Sigmoid colon (tissue), 7 donors: ENCODE measurements at places on chromosomes 2 and 18.

- peaks cover 23% of the 10 kb centered on the region for H3K4me1 ChIP-seq
- no peaks in the 10 kb centered on the region for H3K36me3 ChIP-seq
- peak overlapping the region; percentile 62 for H3K4me3 ChIP-seq
- peak; percentile 77 for DNase-seq
- no peaks in the 10 kb centered on the region for H3K27me3 ChIP-seq
Observed at GRCh38 chr18:76495435-76496193, 572 bp upstream of the ZNF516 start.

DNA sequence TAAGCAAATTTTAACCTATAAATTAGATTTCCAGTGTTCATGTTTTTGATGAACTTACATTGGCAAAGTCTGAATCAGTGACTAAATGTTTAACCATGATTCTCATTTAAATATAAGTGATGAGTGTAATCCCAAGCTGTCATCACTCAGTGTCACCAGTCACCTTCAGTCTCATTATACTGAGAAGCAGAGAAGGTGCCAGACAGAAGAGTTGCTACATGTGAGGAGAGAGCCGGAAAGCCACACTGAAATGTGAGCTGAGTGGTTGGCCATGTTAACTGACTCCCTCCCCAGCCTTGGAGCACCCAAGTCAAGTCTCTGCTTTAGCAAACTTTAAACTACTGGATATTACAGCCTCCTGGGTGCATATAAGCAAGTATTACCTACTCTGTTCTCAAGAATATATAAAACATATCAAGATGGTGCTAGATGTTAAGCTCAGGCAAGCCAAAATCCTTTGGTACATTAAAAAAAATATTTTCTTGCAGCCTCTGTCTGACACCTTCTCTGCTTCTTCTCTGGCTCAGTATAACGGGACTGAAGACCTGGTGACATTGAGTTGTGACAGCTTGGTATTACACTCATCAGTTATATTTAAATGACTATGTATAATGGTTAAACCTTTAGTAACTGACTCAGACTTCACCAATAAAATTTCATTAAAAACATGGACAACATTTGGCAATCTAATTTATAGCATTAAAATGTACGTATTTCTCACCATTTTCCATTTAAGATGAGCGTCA, 75.8 kb upstream of the MAP3K20 start:
- H3K4me1 ChIP-seq: peaks cover 18% of the 10 kb centered on the region
- H3K27ac ChIP-seq: no peak overlapping the region
- no peak for DNase-seq

- H3K27ac ChIP-seq: no peak overlapping the region
- no peaks in the 10 kb centered on the region for H3K27me3 ChIP-seq
- no peak for DNase-seq
- no peak overlapping the region for H3K4me3 ChIP-seq
Observed at GRCh38 chr2:189698020-189698887, 23.8 kb downstream of the ANKAR start.

DNA sequence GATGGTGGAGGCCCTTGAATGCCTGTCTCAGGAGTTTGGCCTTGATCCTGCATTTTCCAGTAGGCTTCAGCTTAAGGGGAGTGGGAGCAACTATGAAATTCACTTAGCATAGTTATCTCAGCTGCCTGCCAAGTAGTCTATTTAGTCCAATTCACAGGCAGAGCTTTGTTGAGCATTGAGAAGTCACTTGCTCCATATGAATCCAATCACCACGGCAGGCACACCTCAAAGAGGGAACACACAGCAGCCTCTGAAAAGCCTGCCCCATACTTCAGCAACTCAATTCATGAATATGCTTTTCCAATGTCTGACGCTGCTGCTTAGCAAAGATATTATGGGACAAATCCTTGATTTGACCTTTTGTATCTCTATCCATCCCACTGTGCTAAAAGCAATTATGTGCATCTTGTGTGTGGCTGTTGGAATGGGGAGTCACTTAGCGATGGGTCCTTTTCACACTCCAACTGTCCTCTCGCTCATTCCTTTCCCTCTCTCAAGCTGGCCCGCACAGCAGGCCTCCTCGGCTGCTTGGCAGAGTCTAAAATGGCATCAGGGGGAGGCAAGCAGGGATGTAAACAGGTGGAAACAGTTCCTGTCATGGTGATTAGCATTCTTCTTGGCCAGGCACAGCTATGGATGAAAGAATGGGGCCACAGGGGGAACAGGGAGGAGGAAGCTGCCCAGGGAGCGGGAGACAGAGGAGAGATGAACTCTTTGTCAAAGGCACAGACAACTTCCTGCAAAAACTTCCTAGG, 56.0 kb upstream of the LRPPRC start:
- no peak overlapping the region for H3K4me3 ChIP-seq
- DNase-seq: no peak
- H3K27me3 ChIP-seq: no peaks in the 10 kb centered on the region

DNA sequence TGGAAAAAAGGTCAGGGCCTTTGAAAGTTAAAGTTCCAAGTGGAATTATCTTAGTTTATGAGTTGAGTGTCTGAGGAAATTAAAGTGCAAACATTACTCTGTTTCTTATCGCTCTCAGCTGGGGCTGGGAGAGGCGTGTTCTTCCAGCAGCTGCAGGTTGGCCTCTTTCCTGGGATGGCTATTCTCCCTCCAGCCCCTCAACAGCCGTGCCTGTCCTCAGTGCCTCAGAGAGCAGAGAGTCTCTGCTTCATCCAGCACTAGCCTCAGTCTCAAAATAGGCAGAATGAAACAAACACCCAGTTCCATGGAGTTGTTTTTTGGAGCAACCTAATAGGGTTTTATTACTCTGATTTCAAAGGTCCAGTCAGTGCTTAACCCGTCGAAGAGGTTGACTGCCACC, 298.1 kb downstream of the GALR1 start:
- no peak overlapping the region for H3K27ac ChIP-seq
- no peak for DNase-seq
- H3K4me1 ChIP-seq: no peaks in the 10 kb centered on the region
- H3K36me3 ChIP-seq: no peaks in the 10 kb centered on the region
- H3K4me3 ChIP-seq: no peak overlapping the region

DNA sequence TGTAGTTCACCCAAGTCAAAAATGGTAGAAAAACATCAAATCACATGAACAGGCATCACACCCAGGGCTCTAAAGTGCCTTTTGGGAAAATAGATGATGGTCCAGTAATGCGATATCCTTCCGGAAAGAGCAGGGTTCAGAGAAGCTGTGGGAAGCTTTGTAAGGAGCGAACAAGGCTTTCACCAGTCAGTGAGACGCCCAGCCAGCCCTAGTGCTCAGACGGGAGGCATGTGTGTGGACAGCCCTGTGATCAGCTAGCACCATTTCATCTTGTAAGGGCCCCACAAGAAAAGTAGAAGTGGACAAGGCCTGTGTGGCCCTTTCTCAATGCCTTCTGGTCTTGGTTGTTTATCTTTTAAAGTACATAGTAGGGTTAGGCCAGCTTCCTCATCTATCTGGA, 76.1 kb downstream of the SMIM21 start:
- H3K4me3 ChIP-seq: no peak overlapping the region
- no peak for DNase-seq
- H3K4me1 ChIP-seq: no peaks in the 10 kb centered on the region
- H3K27ac ChIP-seq: no peak overlapping the region
- H3K36me3 ChIP-seq: no peaks in the 10 kb centered on the region

GRCh38 chr2:126994340-126994777, 95.7 kb downstream of the TEX51 start:
- no peaks in the 10 kb centered on the region for H3K4me1 ChIP-seq
- no peaks in the 10 kb centered on the region for H3K27me3 ChIP-seq
- H3K36me3 ChIP-seq: no peaks in the 10 kb centered on the region
- H3K27ac ChIP-seq: no peak overlapping the region
- no peak for DNase-seq

GRCh38 chr18:31977270-31977872, 34.4 kb upstream of the TRAPPC8 start:
- DNase-seq: no peak
- no peaks in the 10 kb centered on the region for H3K27me3 ChIP-seq
- H3K4me3 ChIP-seq: no peak overlapping the region
- H3K4me1 ChIP-seq: no peaks in the 10 kb centered on the region
- H3K36me3 ChIP-seq: no peaks in the 10 kb centered on the region
- no peak overlapping the region for H3K27ac ChIP-seq

DNA sequence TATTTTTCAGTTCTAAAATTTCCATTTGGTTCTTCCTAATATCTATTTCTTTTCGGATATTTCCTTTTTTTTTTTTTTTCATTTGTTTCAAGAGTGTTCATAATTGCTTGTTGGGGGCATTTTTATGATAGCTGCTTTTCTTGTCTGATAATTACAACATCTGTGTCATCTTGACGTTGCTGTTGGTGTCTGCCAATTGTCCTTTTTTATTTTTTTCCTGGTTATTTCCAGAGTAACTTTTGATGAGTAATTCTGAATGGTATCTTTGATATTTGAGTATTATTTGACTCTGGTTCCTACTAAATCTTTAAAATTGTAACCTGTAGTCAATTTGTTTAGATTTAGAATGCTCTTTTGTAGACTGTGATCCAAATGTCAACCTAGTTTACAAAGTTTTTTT, 51.3 kb upstream of the CHRNA1 start:
- H3K4me3 ChIP-seq: no peak overlapping the region
- no peak overlapping the region for H3K27ac ChIP-seq
- no peaks in the 10 kb centered on the region for H3K27me3 ChIP-seq

GRCh38 chr18:57941841-57942489, 102.1 kb upstream of the NEDD4L start:
- H3K4me1 ChIP-seq: no peaks in the 10 kb centered on the region
- no peaks in the 10 kb centered on the region for H3K27me3 ChIP-seq
- no peak for DNase-seq
- H3K36me3 ChIP-seq: no peaks in the 10 kb centered on the region
- H3K27ac ChIP-seq: no peak overlapping the region
- H3K4me3 ChIP-seq: no peak overlapping the region

DNA sequence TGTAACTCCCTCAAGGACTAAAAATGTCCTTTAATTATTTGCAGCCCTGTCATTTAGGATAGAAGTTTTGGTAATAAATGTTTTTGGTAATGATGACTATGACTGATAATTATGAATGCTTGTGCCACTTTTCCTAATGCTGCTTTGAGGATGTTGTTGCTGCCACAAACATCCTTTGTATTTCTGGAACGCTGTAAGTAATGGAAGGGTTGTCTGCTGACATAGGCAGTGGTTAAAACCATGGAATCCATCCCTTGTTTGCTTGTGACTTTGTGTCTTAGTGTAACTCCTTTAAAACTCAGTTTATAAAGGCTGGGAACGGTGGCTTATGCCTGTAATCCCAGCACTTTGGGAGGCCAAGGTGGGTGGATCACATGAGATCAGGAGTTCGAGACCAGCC, 19.8 kb upstream of the LPIN2 start:
- no peak overlapping the region for H3K4me3 ChIP-seq
- H3K27ac ChIP-seq: no peak overlapping the region
- no peaks in the 10 kb centered on the region for H3K36me3 ChIP-seq

GRCh38 chr2:59752512-59752911, 800.9 kb downstream of the BCL11A start:
- H3K36me3 ChIP-seq: no peaks in the 10 kb centered on the region
- no peaks in the 10 kb centered on the region for H3K27me3 ChIP-seq
- no peak overlapping the region for H3K4me3 ChIP-seq
- DNase-seq: no peak

DNA sequence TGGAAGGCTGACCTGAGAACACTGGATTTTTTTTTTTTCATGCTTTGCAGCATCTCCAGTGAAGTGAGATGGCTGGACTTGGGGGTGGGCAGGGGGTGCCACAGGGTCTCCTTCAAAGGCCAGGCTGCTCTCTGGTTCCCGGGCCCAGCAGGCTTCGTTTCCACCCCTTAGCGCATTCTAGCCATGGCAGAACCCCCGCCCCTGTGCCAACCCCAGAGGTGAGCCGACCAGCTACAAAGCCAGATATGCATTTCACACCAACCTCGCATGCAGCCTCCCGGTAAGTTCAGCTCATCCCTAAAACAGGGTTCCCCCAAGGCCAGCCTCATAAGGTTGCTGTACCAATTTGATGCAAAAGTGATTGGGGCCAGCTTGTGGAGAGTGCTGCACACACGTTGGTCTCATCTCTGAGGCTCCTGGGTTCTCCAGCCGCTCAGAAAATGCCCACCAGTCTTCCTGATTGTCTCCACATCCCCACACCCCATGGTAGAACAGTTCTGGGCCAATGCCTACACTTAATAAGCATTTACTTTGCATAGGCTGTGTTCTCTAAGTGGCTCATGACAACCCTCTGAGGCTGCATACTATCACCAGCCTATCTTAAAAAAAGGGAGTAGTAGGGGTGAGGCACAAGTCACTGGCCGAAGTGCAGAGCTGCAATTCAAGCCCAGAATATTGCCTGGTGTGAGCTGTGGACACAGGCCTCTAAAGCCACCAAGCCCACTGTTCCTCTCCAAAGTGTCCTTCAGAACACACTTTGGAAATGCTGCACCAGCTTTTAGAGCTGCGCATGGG, 23.3 kb downstream of the SMAD7 start:
- H3K4me3 ChIP-seq: no peak overlapping the region
- H3K27ac ChIP-seq: peak overlapping the region; percentile 96
- H3K4me1 ChIP-seq: peaks cover 97% of the 10 kb centered on the region
- no peak for DNase-seq
- H3K36me3 ChIP-seq: no peaks in the 10 kb centered on the region
- H3K27me3 ChIP-seq: no peaks in the 10 kb centered on the region

GRCh38 chr18:26568926-26569665, 20.7 kb upstream of the KCTD1 start:
- H3K4me1 ChIP-seq: no peaks in the 10 kb centered on the region
- H3K36me3 ChIP-seq: no peaks in the 10 kb centered on the region
- H3K27ac ChIP-seq: no peak overlapping the region
- no peaks in the 10 kb centered on the region for H3K27me3 ChIP-seq

DNA sequence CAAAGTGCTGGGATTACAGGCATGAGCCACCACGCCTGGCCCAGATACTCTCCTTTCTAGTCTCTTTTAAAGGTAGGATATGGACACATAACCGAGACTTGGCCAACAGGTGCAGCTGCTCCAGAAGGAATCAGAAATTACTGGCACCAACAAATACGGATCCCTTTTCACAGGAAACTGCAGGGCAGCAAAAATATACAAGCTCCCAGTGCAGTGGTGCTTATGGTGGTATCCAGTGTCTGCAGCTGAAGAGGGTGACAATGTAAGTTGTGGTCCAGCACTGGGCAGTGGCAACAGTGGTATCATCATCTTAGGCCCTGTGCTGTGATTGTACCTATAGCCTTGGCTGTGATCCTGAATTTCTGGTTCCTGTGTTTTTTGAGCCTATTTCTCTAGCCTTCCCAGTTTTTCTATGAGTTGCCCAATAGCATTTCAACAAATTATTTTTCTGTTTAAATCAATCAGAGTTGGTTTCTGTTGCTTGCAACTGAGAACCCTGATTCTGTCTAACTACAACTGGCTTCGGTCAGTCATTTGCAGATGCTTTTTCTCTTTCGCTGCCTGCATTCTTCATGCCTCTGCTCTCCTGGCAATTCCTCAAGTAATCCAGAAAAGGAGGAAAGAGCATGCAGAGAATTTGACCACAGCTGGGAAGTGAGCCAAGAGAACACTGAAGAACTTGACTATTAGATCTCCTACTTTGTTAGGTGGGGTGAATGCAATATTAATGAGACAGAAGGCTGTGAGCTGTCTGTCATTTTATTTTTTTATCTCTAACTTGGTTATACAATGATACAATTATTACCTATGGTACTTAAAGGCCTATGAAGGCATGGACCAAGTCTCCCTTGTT, 30.8 kb upstream of the EML4 start:
- H3K27ac ChIP-seq: peak overlapping the region; percentile 67
- no peak overlapping the region for H3K4me3 ChIP-seq
- no peak for DNase-seq
